ENCODE measurements at places on chromosomes 16 and 17. TPM values are rescaled to one million over a fixed set of nuclear protein-coding genes. Genes with fewer than 3 reads are reported as not detected.

PITPNC1 gene
- 42.9 TPM for total RNA-seq

PRR15L gene
- not detected for total RNA-seq

ASPA gene
- total RNA-seq = not detected

PIK3R5 gene
- total RNA-seq = 74.1 TPM

SDR42E2 gene
- 0.10 TPM for total RNA-seq

SLC16A5 gene
- 7.6 TPM for total RNA-seq

ZFP3 gene
- total RNA-seq = 4.5 TPM

ALOXE3 gene
- not detected for total RNA-seq
